Activated CD8-positive, alpha-beta memory T cell treated with anti-CD3 and anti-CD28 coated beads for 4 hours (primary cell): ENCODE measurements at places on chromosomes 4 and X.

DNA sequence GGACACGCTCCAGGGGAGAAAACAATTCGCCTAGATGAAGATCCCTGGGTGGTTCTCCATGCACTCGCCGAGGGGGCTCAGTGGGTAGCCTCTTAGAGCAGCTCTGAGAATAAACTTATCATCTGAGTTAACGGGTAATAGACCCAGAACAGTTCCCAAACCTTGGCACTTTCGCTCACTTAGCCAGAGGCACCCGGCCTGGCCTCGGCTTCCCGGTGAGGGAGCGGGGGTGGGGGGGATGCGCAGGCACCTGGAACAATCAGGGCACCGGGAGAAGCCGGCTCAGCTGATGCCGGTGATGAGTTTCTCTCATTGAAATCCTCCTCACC, 405 bp upstream of the ZAR1 start:
- DNase-seq = no peak

GRCh38 chrX:149512225-149512885, 7.2 kb upstream of the IDS start:
- DNase-seq = no peak

DNA sequence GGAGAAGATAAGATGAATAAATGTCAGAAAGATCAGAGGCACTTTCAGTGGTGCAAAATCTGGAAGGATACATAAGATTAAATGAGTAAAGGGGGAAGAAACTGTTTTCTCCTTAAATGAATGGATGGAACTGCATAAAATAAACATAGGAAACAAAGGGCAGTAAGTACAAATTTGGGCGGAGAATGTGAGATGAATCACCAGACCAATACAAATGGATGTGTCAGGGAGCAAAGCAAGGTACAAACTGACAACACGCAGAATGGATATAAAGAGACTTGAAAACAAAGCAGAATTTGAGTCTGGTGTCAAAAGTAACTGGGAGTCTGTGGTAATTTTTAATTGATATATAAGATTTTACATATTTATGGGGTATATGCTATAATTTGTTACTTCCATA, 175.3 kb upstream of the PCDH18 start:
- no peak for DNase-seq

DNA sequence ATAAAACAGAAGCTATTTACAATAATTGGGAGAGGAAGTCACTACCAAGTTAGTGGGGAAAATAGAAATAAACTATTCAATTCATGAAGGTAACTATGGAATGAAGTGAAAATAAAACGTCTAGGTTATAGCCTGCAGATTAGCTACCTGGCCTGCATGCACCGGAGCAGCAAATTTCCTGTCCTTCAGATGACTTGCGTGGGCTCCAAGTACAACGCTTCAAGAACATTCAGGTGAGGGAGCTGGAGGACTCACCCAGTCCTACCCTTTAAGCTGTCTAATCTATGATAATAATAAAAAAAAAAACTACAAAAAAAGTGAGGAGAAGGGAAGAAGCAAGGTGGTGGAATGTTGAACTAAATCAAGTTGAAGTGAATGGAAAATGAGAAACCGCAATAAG, 13.2 kb downstream of the C4orf54 start:
- no peak for DNase-seq

GRCh38 chrX:149371986-149372385, 133.1 kb downstream of the IDS start:
- DNase-seq = no peak

DNA sequence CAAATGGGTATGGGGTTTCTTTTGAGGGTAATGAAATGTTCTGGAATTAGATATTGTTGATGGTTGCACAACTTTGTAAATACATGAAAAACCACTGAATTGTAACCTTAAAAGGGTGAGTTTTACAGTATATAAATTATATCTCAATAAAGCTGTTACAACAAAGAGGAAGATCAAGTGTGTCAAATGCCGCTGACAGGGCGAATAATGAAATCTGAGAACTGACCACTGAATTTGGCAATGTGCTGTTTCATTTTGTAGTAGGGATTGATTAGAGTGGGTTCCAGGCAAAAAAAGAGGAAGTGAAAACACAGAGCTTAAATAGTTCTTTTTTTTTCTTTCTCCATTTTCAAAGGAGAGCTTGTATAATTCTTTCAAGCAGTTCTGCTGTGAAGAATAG, 161.1 kb upstream of the NAP1L5 start:
- no peak for DNase-seq

DNA sequence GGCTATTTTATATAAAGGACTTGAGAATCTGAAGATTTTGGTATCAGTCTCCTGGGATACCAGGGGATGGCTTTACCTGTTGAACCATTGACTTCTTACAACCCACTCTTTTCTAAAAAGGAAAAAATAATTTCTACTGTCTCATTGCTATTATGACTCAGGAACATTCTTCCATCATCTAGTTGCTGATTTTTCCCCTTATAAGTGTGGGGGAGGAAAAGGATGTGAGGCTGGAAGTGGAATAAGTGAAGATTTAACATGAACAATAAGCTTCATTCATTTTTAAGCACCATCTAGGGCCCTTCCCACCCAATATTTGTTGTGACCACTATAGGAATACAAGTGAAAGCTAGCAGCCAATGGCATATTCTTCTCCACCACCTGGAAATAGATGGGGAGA, 10.6 kb upstream of the MND1 start:
- no peak for DNase-seq

DNA sequence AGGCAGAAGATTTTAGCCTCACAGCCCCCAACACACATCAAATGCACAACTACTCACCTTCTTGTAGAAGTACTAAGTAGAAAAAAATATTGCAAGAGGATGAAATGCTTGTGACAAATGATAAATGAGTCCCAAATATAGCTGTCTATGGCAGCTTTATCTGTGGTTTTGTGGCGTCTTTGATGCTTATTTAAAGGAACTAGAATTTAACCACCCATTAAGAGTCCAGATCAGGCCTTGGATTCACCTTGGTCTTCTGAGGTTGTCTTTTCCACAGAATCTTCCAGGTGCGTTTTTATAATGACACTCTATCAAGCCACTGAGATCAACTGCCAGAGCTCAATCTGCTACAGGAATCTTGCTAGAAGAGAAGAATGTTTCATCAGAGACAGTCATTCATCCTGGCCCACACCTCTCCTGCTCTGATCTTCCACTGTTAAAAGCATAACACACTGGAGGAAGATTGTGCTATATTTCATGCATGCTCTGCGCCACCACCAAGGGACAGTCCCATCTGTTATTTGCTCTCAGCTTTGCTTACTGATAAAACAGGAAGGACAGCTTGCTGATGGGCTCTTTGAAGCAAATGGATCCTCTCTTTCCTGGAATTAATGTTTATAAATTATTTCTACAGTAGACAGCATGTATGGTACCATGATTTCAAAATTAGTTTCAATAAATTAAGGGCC, 144.1 kb downstream of the SLC7A11 start:
- no peak for DNase-seq

DNA sequence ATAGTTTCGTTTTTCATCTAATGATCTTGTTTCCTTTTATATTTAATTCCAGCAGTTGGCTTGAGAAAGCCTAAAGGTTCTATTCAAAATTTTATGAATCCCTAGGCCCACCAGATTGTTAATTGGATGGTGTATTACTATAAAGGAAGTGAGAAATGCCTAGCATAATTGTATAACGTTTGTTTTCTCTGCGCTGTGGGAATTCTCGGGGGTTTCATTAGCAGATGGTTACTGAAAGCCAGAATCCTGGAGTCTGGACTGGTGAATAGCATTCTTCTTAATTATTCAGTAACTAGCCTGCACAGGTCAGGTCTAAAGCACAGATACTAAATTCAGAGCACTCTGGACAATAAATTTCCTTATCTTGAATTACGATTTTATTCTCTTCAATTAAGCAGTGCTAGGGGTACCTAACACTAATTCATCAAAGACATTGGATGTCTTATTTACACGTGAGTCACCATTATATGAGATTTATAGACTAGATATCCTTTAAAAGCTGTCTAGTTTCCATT, 459.4 kb downstream of the DTHD1 start:
- DNase-seq = no peak

DNA sequence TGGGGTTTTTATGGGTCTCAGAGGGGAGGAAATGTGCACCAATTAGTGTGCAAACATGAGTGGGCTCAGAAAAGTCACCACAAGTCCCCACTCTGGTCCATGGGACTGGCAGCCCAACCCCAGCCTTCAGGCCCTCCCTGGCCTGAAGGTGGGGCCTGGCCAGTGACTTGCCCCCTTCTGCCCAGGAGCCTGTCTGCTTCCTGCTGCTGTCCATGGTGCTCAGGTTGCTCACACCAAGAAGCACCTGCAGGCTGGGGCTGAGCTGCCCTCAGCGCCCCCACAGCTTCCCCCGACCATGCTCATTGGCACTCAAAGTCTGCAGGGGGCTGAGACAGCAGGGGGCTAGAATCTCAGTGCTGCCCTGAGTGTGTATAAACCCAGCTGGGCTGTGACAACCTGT, 30.6 kb upstream of the GC start:
- DNase-seq = no peak

GRCh38 chr4:157591245-157591644, 370.7 kb downstream of the GRIA2 start:
- DNase-seq = no peak

DNA sequence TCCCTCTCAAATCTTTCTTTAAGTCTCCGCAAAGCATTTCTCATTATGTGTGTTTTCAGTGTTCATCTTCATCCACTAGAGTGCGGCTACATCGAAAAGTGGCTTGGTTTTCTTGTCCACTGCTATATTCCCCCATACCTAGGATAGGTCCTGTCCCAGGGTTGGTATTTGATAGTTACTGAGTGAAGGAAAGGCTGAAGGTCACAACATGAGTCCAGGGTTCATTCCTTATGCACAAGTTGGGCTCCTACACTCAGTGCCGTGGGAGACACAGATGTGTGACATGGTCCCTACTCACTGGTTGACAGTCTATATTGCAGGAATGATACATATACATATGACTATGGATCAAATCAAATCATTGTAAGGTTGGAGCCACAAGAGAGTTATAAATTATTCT, 55.4 kb upstream of the RELL1 start:
- DNase-seq = no peak

DNA sequence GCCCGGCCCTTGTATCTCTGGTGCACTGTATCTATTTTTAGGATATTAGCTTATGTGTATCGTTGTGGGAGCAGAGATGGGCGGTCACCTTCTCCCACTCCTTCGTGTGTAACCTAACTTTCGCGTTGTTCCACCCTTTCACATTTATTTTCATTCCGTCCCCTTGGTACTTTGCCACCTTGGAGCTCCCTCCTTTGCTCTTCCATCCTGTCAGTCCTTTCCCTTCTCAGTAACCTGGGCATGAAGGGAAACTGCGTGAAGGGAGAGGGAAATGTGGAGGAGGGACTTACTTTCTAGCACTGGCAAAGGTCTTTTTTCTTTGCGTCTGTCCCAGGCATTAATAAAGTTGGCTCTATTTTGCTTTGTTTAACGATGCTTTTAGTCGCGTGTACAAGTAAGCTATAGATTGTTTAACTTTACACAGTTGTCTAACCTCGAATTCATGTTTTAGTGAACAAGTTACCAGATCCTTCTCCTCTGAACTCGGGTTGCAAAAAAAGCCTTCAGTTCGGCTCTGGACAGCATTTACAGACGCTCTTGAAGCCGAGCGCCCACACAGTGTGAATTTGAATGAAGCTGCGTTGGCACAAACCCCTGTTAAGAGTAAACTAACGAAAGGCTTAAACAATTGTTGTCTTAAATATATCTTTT, 3.9 kb downstream of the PCDH10 start:
- no peak for DNase-seq

DNA sequence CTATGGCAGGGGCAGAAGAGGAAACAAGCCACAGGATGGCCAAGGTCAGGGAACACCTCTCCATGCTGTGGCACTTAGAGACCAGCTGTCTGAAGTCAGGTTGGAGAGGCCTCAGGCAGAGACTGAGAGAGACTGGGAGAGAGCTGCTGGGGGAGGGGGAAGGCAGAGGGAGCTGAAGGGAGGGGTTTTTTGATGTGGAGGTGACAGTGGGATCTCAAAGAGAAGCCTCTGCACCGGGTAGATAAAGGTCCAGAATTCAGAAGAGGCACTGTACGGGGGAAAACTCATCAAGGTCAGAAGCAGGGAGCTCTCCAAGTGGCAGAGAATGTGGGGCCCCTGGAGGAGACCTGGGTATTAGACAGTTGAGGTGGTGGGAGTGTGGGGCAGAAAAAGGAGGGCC, 41.6 kb upstream of the HMGB3 start:
- no peak for DNase-seq
